ENCODE measurements at places on chromosomes 3 and 15.

DNA sequence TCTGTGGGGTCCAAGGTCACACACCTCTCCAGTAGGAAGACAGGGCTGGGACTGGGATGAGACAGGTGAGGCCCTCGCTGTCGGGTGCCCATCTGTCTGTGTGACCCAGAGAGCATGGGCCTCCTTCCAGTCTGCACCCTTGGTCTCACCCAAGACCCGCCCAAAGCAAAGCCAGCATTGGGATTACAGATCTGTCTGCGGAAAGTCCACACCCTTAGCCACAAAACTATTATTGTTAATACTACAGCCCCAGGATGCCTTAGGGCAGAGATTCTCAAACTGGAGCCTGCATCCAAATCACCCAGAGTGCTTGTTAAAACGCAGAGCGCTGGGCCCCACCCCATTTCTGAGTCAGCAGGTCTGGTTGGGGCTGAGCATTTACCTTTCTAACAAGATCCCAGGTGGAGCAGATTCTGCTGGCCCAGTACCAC, 58.5 kb upstream of the ZNF148 start:
- DNase-seq = no peak

DNA sequence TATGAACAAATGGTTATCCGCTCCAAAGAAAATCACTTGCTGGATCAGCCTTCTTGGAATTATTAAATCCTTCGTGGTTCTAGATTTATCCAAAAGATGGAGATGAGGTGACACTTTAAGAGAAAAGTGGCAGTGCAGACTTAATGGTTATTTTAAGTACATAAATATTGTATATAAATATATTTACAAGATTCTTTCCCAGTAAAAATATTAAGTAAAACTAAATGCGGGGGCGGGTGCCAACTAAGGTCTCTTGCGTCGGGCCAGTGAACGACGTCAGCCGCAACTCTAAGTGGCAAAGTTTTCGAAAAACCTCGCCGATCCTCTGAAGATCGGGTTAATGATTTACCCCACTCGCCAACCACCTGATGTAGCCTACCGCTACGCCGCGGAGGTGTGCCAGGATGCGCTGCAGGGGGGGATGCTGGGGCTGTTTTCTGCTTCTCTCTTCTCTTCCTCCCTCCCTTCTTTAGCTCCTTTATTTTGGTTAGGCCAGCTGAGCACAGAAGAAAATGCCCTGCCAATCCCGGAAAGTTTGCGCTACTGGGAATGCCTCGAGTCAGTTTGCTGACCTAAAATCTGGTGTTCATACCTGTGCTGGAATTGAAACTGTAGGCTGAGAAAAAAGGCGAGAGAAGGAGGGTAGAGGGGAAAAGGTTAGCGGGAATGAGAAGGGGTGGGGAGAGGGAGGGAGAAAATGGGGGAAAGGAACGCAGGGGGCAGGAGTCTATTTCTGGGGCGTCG, 7.6 kb upstream of the FOXB1 start:
- DNase-seq = no peak

DNA sequence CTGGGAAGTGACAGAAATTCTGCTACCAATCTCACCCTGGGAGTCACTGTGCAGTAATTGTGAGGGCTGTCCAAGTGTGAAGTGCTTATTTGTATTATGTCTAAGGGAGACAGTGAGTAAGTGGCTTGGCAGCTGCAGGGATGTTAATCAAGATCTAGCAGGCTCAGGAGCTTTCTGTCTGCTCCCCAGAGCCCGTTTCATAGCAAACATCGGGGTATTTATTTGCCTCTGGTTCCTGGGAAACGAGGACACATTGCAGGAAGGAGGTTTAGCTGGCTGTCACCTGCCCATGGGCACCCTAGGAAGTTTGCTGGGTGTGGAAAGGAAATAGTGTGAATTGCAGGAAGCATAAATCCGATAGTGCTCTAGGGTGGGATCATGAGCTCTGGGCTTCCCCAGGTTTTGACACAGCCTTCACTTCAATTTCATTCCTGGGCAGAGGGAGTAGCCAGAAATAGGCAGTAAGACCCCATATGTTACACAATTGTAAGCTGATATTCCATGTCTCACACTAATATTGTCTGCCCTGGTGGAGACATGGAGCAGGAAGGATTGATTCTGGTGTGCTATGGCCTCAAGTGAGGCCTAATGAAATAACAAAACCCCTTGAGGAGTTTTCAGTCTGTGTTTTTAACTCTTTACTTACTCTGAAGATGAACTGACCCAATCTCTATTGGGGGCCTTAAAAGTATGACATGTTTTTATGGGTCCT, 74.1 kb upstream of the MITF start:
- DNase-seq = no peak

DNA sequence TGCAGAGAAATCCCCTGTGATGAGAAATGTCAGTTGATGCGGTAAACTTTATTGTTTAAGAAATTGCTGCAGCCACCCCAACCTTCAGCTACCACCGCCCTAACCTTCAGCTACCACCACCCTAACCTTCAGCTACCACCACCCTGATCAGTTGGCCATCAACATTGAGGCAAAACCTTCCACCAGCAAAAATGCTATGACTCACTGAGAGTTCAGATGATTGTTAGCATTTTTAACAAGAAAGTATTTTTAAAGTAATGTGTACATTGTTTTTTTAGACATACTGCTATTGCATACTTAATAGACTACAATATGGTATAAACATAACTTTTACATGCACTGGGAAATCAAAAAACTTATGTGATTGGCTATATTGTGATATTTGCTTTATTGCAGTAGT, 30.0 kb downstream of the U2SURP start:
- DNase-seq = no peak

DNA sequence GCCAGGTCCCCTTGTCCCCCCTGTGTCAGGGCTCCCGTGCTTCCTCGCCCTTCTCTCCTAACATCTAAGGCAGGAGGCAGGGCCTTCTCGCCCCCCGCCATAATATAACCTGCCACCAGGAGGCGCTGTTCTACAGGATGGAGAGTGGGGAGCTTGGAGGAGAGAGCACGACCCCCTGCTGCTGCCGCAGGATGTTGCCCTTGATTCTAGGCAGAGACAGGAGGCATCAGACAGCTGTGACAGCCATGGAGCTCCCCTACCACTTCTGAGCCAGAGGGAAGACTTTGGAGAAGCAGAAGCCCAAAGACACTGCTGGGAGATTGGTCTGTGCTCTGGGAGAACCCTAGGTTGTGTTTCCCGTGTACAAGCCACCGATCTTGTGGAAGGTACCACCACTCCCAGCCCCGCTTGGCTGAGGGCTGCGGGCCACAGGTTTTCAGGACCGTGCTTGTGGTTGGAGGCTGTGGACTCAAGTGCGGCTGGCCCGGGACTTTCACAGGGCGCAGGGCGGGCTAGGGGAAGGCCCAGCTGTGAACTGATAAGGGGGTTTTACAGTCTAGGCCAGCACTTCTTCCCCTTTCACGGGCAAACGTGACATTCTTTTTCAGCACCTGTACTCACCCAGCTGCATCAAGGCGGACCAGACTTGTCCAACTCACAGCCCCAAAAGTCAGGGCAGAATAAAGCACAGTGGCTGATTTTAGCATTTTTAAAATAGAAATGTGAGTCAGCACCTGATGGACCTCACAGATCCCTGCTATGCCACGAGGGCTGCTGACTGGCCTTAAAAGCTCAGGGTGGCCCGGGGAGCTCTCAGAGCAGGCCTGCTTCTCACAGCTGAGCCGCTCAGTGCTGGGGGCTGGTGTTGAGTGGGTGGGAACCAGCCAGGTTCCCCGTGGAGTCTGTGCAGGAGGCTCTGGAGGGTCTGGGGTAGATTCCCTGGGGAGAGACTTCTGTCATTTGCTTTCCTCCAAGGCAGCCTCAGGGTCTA, 2.6 kb upstream of the TIGIT start:
- DNase-seq = peak; percentile 4

DNA sequence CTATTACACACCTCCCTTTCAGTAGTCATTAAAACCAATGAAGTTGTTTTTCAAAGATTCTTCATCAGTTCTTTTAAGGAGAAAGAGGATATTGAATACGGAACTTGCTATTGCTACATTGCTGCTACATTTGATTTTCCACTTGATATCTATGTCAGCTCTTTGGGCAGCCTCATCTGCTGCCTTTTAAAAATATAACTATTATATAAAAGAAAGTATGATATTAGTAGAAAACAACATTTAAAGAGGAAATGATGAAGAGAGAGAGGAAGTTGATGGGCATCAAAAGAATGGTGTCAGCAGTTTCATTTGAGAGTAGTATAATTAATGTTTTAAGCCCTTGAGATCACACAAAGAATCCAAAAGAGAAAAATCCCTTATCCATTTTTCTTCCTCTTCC, 171.4 kb downstream of the NFKBIZ start:
- DNase-seq = no peak

DNA sequence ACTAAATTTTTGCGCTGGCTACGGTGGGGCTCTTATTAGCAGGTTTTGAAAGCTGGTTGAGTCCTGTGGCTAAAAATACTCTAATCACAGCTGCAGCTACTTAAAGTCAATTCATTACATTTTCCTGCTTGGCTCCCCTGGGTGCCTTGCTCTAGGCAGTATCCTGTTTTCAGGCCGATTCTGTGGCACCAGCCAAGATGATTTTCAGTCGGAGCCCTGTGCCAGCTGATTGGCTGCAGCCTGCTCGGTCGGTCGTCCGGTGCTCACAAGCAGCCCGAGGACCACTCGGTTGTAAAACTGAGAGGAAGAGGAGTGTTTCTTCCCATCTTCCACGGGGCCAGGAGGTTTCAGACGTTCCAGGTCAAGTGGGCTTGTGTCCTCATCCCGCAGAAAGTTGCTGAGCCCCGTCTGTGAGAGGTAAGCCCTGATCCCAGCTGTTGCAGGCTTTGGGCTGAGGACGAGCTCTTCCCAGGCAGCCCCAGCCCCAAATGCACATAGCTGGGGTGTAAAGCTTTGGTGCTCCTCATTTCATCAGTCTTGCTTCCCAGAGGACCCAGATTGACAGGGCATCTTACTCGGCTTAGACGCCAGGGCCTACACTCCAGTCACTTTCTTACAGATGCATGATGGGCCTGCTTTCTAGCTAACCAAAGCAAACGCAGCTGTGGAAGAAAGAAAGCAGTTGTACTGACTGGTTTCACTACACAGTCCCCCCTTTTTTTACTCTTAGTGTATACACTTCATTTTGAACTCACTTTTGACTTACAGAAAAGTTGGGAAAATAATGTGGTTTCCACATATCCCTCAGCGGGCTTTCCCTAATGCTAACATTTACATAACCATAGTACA, 15.9 kb downstream of the LYSMD4 start:
- DNase-seq = no peak

GRCh38 chr15:29596266-29596665, 226.0 kb downstream of the TJP1 start:
- no peak for DNase-seq

DNA sequence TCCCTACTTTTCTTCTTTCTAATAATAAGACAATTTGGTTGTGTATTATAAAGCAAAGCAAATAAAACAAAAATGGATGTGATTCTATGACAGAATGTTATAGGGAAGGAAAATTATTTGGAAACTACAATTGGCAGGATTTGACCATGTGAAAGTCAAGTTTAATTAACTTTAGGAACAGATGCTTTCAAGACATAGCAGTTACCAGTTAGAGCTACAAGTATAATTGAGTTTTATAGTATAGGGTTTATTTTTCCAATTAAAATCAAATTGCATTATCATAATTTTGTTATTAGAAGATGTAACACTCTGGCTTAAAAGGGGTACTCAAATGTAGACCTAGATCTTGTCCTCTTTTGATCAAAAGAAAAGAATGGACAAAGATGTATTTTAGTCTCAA, 110.9 kb downstream of the ROBO2 start:
- no peak for DNase-seq

GRCh38 chr15:70240082-70240481, 142.4 kb upstream of the TLE3 start:
- DNase-seq = no peak

DNA sequence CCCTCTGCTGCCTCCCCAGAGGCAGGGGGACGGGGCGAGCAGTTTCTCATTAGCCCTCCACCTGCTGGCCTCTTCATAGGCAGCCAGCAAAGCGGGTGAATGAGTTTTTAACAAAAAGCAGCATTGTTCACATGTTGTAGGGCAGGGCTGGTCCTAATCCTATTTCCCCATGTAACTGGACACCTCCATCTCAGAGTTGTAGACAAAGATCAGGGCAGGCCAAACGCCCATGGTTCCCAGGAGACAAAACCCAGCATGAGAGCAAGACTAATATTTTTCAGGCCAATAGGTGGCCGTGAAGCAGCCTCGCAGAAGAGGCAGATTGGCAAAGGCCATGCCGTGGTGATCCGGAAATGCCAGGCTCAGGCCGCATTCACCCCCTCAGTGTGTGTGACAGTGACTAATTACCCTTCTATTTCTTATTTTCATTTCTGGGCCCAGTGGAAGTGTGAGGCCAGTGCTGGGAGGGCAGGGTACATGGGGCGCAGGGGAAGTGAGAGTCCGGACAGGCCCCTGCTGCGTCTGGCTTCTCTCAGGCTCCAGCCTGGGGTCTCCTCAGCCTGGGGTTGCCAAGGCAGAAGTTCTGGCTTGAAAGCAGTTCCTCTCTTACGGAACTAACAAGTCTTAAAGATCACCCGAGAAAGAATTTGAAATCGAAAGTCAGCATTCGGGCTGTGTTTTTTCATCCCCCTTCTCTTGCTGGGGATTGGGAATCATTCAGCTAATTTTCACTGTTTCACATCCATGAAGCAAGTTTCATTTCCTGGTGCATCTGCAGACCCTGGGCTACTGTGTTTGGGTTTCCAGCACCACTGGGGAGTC, 64.8 kb downstream of the BOC start:
- peak; percentile 69 for DNase-seq

DNA sequence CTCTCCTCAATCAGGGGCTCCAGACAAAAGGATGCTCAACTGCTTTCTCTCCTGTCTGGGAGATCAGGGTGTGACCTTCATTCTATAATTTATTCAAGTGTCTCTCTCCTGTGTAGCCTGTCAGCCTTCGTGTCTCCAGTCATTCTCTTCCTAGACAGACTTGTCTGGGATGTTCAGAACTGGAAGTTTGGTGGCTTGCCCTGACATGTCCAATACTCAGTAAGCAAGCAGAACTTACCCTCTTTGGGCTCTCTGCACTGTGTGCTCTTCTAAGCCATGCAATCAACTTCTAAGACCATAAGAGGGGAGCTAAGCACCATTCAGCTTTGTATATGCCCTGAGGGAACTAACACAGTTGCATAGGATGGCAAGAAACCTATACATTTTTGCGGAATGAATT, 14.1 kb downstream of the ACKR2 start:
- no peak for DNase-seq

DNA sequence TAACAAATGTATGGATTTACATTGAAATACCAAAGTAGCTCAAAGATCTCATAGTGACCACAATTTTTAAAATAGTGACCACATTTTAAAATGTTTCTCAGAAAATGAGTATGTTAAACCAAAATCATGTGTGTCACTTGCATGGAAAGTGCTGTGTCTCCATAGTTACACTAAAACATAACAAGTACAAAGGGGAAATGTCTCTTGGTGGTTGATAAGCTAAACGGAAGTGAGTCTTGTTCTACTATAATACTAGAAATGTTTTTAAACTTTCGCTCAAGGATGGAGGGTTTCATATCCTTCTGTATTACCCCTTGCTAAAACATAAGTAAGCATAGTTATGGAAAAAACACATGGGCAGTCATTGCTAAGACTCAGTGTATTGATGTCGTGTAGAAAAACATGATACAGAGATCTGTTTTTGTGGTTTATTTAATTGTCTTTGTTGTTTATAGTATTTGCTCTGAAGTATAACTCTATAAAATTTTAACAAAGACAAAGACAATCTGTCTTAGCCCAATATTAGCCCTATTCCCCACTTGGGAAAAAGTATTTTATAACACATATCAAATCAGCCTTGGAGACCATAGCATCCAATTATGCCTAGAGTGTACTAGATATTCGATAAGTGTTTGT, 27.0 kb upstream of the DENND4A start:
- DNase-seq = no peak

All from AG09319 (cell line).